ENCODE measurements at places on chromosomes 2 and 18. TPM values are rescaled to one million over a fixed set of nuclear protein-coding genes. Genes with fewer than 3 reads are reported as not detected.

SRD5A2 gene
- total RNA-seq, result not detected

DNA sequence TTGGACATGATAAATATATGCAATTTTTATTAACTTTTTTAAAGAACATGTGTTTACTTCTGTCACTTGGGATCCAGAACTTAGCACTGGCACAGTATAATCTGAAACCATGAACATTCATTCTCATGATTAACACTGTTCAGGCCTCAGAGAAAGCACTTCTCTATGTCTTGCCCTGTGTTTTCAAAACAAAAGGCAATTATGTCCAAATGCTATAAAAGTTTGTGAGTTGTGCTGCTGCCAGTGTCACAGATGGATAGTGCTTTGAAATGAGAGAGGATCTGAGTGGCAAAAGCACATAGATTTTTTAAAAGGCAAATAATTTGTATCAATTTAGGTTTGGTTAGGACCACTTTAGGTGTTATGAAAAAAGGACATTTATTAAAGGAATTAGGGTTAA lies 470.5 kb upstream of the FAM98A start:
- no peak for DNase-seq

- DNase-seq, result no peak
These were observed 12.0 kb upstream of the IMPACT start for GRCh38 chr18:24414349-24415003.

- no peak for DNase-seq
These were observed 249.8 kb downstream of the NBAS start for GRCh38 chr2:15311201-15311907.

- no peak for DNase-seq
These were observed 356.9 kb downstream of the DSEL start for GRCh38 chr18:67159662-67160061.

GRCh38 chr2:221791844-221792243 lies 219.7 kb upstream of the EPHA4 start:
- no peak for DNase-seq

DNA sequence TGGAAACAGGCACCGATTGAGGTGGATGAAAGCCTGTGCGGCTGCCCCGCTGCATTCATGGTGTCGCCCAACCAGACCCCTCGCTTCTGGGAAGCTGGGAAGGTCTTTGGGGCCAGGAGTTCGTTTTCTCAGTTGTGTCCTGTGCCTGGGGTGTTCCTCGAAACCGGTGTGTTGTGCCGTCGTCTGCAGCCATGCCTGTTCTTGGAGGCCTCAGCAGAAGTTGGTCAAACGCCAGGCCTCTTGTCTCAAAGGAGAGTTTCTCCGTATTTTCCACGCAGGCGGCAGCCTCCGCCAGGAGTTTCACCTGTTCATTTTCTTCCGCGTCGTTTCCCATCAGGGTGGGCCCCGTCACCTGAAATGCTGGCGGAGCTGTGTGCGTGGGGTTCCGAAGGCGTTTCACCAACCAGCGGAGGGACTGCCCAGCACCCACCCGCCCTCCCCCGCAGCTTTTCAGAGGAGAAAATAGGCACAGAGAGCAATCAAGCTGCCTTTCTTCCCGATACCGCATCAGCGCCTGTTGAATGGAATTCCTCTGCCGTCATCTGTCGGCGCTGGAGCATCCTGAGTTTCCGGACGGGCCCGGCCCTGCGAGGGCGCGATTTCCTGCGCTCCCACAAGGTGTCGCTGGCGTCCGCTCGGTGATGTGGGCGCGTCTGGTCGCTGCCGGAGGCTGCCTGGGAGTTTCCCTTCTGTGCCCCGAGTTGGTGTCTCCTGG lies 17.0 kb upstream of the NFATC1 start:
- peak; percentile 68 for DNase-seq

SERPINB10 gene
- 1.7 TPM for total RNA-seq

ZAP70 gene
- total RNA-seq, result not detected

CNTNAP5 gene
- total RNA-seq, result not detected

GRCh38 chr2:166351319-166351718 lies 24.4 kb downstream of the SCN9A start:
- no peak for DNase-seq

GRCh38 chr2:21461754-21462240 lies 338.0 kb downstream of the TDRD15 start:
- no peak for DNase-seq

CMPK2 gene
- 0.55 TPM for total RNA-seq

GRCh38 chr2:160229591-160229990 lies 29.5 kb upstream of the ITGB6 start:
- DNase-seq, result no peak

SP9 gene
- total RNA-seq, result 1.3 TPM

HOXD1 gene
- total RNA-seq, result not detected

GRCh38 chr2:232815569-232815968 lies 39.2 kb upstream of the KCNJ13 start:
- DNase-seq, result peak; percentile 56

GRCh38 chr18:48868468-48869466 lies 82.0 kb downstream of the SMAD7 start:
- no peak for DNase-seq

ABCB11 gene
- total RNA-seq, result not detected

DNA sequence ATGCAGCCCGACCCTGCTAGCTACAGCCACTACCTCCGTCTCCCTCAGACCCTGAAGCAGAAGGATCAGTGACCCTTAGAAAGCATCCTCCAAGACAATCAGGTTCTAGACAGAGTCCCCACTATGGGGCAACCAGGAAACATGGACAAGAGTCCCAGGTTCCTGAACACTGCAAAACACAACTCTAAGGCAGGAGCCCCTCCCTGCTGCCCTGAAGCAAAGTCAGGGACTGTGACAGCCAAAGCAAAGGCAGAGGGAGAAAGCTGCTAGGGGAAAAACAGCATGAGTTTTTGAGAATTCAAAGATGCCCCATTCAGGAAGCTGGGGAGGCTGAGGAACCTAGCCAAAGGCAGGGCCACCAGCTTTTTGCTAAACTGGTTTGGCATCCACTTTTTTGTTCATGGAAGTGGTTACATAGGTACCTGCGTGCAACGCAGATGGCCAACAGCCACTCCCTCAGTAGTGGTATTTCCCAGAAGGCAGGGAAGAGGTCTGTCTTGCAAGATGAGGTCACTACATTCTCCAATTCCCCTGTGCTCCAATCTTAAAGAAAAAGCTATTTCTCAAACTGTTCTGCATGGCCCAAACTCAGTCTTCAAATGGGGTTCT lies 33.2 kb downstream of the MYO5B start:
- DNase-seq, result no peak

- DNase-seq, result no peak
These were observed 603.6 kb downstream of the FBXO15 start for GRCh38 chr18:73544032-73544431.

NOTO gene
- not detected for total RNA-seq

LIMS2 gene
- total RNA-seq, result 5.3 TPM

AQP12B gene
- not detected for total RNA-seq

C2orf80 gene
- total RNA-seq, result not detected

- no peak for DNase-seq
These were observed 102.4 kb upstream of the MGAT4A start for GRCh38 chr2:98833172-98833916.

DNA sequence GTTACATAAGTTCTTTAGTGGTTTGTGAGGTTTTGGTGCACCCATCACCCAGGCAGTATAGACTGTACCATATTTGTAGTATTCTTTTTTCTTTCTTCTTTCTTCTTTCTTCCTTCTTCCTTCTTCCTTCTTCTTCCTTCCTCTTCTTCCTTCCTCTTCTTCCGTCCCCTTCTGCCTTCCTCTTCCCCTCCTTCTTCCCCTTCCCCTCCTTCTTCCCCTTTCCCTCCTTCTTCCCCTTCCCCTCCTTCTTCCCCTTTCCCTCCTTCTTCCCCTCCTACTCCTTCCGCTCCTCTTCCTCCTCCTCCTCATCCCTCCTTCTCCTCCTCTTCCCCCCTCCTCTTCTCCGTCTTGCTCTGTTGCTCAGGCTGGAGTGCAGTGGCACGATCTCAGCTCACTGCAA lies 41.6 kb downstream of the CAB39 start:
- no peak for DNase-seq

TEKT4 gene
- total RNA-seq, result not detected

DNA sequence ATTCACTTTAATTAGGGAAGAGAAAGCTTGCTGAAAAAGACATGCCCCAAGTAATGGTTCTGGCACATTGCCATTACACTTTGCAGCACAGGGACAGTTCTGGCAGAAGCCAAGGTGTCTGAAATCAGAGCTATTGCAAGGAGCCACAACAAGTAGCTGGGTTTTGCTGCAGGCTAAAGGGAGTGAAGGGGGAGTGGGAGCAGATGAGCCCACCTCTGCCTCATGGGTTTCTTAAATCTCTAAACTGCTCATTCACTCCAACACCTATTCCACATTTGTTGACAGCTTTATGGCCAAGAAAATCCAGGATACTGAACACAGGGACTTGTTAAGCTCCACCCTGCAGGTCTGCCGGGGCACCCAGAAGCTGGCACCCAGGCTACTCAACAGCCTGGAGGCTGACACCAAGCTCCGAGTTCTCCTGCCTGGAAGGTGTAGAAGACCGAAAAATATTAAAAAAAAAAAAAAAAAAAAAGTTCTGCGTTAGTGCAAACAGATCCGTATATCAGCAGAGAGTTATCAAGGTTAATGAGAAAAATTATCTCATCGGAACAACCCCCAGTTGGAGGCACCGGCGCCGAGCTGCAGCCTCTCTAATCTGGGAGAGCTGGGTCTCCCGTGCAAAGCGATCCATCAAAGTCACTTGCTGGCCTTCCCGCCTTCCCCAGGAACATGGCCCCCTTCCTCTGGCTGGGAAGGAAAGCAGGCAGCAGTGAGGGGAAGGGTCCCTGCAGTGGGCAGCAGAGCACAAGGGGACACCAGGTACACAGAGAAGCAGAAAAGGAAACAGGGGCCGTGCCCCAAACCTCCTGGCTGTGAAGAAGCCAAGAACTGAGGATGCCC lies 123.7 kb downstream of the HNMT start:
- no peak for DNase-seq

UGT1A5 gene
- total RNA-seq, result not detected

GATA6 gene
- total RNA-seq, result 3.5 TPM
